ENCODE measurements at places on chromosomes 2 and 18.

- DNase-seq: no peak
These were observed 19.0 kb downstream of the CRIM1 start for GRCh38 chr2:36374585-36374984.

GRCh38 chr18:10487154-10487553 lies 32.7 kb downstream of the APCDD1 start:
- no peak for DNase-seq

- DNase-seq: no peak
These were observed 139.5 kb upstream of the SPHKAP start for GRCh38 chr2:228321015-228321414.

- no peak for DNase-seq
These were observed 49.0 kb downstream of the SNED1 start for GRCh38 chr2:241047253-241048010.

DNA sequence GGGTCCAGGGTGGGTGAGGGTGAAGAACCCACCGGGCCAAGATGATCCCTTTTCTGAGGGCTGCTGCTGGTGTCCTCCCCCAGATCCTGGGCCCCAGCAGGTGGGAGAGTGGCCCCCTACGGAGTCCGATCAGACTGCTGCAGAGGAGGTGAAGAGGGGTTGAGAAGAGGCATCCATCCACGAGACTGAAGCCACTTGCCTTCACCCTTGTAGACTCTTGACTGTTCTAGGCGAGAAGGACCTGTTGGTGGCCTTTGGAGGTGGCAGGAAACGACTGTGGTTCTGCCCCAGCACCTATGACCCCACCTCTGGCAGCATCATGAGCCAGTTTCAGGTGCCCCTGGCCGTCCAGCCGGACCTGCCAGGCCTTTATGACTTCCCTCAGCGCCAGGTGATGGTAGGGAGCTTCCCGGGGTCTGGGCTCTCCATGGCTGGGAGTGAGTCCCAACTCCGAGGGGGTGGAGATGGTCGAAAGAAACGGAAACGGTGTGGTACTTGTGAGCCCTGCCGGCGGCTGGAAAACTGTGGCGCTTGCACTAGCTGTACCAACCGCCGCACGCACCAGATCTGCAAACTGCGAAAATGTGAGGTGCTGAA lies 1.5 kb downstream of the TET3 start:
- DNase-seq: no peak

GRCh38 chr18:42340423-42341009 lies 385.5 kb downstream of the PIK3C3 start:
- DNase-seq: no peak

- DNase-seq: no peak
These were observed 103.3 kb upstream of the NCK2 start for GRCh38 chr2:105641389-105641811.

- no peak for DNase-seq
These were observed 315.0 kb upstream of the TFPI start for GRCh38 chr2:187869195-187869594.

DNA sequence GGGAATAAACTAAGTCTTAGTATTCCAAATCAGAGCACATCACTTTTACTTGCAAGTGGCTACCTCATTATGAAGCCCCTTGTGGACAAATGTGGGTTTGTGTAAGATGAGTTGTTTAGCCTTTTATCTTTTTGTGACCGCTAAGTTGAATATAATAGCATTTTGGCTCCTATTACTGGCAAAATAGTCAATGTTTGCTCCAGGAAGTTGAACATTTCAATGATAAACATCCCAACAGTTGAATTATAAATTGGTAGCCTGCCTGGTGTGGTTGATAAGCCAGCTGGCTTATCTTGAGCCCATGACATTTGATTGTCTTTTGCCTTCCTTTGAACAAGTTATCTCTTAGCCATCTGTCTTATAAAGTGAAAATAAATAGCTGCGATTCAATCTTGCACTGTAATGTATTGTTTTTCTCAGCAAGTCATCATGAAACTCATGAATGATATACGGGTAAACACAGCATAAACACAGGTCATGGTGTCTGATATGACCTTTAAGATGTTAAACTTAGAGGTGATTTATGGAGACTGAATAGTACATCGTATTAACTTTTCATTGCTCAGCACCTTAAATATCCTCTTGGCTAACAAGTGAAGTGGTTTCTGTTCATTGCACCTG lies 338.4 kb downstream of the SOCS6 start:
- no peak for DNase-seq

DNA sequence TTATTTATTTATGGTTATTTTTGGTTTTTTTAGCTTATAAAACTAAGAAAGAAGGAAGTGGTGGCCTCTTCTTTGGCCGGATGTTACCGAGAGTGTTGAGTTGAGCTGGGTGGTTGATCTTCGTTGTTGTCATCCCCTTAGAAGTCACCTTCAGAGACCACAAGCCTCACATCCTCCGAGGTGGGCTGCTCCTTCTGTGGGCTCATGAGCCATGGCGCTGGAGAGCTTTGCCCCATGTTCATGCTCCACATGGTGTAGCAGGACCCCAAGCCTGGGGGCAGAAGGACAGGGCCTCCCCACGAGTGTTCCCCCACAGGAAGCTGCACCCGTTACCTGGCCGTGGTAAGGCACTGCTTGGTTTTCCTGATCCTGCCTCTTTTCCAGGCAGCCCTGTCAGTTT lies 23.4 kb downstream of the SNTG2 start:
- DNase-seq: no peak

DNA sequence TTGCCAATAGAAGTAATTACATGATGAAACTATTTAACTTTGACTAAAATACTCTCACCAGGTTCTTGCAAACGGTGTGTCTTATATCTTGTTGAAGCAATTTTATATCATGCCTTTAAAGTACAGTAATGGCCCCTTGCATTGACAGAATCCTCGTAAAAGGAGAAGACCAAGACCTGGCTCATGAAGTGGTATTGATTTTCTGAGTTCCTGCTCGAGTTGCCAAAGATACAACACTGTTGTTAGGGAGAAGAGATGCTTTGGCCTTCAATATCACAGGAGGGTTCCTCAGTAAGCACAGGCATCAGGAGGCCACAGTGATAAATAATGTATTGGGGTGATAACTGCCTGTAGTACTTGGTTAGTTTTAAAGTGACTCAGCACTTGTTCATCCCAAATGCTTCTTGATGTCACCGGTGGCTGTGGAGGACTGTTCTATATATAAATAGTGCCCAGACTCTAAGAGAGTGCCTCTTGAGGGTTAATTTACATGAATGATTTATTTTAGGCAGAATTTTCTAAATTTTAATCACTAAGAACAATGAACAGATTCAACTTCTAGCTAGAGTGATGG lies 571.7 kb upstream of the FANCL start:
- DNase-seq: no peak

DNA sequence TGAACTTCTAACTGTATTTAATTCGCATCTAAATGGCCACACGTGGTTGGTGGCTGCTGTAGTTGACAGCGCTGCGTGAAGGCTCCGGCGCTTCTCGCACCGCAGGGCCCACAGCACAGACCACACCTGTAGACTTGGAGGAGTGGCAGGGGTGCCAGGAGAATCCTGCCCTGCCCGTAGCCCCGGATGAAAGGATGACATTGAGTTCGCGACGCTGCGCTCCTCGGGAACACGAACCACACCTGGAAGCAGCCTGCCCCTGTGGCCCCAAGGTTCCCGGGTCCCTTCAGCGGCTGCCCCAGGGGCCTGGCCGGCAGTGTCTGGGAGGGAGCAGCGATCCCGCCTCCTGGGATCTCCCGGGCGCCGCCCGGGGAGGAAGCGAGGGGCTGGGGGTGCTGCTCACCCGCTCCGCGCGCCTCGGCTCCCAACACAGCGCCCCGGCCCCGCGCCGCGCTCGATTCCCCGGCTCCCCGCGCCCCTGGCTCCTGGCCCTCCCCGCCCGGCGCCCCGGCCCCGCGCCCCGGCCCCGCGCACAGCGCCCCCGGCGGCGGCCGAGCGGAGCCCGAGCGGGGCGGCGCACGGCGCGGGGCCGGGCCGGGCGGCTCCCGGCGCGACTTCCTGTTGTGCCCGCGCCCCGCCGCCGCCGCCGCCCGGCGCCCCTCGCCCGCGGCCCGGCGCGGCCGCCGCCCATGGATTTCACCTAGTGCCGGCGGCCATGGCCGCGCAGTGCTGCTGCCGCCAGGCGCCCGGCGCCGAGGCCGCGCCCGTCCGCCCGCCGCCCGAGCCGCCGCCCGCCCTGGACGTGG lies at the start of gene RNPEPL1:
Gene RNPEPL1, plus strand, starts transcription at position 613 of the 806 bp plus-strand sequence. Its CDS starts 103 bp downstream, at position 716.
- DNase-seq: no peak

GRCh38 chr18:60070631-60071030 lies 170.8 kb downstream of the PMAIP1 start:
- no peak for DNase-seq

GRCh38 chr18:44700652-44701051 lies 20.0 kb downstream of the SETBP1 start:
- no peak for DNase-seq

GRCh38 chr2:12694990-12695774 lies 21.6 kb upstream of the TRIB2 start:
- DNase-seq: no peak

DNA sequence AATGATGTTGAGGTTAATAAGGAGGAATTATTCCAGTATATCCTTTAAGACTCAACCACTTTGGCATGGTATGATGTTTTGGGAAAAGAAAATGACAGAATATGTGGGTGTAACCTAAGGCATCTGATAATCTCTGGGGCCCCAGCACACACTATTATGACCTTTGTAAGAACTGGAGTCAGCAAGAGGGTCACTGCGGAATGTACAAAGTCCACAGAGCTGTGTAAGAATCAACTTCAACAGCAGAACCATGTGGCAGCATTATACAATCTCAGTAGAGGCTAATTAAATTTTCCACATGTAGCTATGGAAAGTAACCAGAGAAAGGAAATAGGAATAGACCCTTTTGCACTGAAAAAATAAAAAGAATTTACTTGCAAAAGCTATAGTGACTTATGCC lies 445.1 kb upstream of the UBE2E3 start:
- no peak for DNase-seq

DNA sequence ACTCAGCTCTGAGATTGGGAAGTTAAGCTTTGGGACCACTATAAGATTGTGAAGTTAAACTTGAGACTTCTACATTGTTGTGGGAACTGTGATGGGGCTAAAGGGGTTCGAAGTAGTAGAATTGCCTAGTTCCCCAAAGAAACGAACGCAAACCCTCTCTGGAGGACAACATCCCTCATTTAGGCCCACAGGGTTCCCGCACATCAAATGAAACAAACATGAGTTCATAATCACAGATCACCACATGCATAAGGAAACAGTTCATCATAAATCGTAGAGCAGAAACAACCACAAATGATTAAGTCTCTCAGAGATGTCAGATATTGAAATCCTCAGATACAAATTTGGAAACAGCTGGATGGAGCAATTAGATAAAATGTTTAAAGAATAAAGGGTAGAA lies 55.9 kb upstream of the HPCAL1 start:
- no peak for DNase-seq

- no peak for DNase-seq
These were observed 45.1 kb downstream of the RPL31 start for GRCh38 chr2:101047075-101047766.

DNA sequence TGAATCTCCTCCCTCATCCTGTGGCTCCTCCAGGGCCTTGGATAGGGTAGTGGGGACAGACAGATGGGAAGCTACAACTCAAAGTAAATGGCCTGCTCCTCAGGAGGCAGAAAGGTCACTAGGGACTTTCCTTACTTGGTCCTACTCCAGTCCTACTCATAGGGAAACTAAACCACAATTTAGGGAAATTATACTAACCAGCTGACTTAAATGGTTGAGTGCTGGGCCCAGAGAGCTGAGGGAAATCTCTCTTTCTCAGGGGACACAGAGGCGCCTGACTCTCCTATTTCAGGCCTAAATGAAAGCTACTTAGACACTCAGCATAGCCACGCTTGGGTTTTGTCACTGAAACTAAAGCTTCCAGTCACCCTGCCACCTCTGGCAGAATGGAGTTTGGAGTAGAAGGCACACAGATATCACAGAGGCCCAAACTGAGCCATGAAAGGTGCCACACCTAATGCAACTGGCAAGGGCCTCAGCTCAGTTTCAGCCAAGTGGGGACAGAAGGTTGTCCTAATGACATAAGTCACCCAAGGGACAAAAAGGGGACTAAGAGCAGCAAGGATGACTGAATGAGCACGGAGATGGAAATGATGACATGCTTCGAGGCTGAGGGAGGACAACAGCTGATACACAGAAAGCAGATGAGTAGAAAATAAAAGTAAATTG lies 24.0 kb downstream of the CERKL start:
- no peak for DNase-seq

- no peak for DNase-seq
These were observed 360.9 kb downstream of the XIRP2 start for GRCh38 chr2:167249197-167249596.

DNA sequence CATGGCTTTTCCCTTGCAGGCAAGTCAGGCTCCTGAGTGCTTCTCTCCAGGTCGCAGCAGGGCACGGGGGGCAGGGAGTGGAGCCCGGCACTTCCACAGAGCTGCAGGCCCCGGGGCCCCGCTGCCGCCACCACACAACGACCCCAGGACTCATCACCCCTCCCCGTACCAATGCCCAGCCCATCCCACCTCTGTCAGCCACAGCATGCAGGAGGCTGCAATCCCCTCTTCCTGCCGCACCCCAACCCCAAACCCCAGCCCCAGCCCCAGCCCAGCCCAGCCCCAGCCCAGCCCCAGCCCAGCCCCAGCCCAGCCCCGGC lies 288.0 kb downstream of the NDUFA10 start:
- no peak for DNase-seq

DNA sequence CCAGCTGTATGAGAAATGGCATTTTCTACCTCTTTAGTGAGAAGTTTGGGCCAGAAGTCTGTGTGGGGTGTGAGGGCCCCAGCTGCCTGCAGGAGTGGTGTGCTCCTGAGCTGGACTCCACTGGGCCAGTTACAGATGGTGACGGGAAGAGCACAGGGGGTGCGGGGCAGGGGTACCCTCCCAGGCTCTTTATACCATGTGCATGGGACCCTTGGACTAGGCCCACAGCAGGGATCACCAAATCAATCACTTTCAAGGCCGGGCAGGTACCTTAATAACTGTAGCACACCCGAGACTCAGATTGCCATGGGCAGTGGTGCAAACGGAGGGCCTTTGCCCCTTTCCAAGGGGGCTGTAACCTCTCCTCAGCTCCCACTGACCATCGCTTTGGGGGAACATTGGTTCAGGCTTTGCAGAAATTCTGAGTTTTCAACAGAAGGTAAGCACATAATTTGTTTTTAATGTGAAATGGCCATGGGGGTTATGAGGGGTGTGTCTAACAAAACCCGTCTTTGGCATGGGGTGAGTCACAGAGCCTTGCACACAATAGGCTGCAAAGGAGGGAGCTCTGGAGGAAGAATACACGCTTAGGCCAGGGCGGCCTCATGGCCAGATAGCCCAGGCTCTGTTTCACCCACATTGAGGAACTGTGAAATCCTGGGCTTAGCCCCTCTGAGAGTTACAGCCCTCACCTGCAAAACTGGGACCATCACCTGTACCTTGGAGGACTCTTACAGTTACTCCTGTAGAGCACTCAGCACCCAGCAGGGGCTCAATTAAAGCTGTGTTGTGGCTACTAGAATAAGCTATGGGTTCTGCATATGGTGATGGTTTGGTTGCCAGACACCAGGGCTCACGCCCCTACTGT lies 141.0 kb upstream of the BCL2L11 start:
- no peak for DNase-seq

GRCh38 chr2:73068147-73068546 lies 3.4 kb downstream of the SFXN5 start:
- DNase-seq: no peak

GRCh38 chr18:77985526-77986281 lies 736.1 kb downstream of the GALR1 start:
- no peak for DNase-seq

- no peak for DNase-seq
These were observed 23.4 kb downstream of the ZNF516 start for GRCh38 chr18:76471593-76471992.

- peak; percentile 66 for DNase-seq
These were observed 97.1 kb upstream of the RMDN2 start for GRCh38 chr2:37827911-37828511.

Data from AG04450 (cell line).